HTR-8/SVneo (cell line): ENCODE measurements at places on chromosomes 4 and X.

- DNase-seq, result no peak
These were observed at the start of gene MYOZ2 for GRCh38 chr4:119135721-119136121. TSS of gene MYOZ2 (plus strand) at chr4:119135832. CDS start at chr4:119136526, 694 bp downstream.

DNA sequence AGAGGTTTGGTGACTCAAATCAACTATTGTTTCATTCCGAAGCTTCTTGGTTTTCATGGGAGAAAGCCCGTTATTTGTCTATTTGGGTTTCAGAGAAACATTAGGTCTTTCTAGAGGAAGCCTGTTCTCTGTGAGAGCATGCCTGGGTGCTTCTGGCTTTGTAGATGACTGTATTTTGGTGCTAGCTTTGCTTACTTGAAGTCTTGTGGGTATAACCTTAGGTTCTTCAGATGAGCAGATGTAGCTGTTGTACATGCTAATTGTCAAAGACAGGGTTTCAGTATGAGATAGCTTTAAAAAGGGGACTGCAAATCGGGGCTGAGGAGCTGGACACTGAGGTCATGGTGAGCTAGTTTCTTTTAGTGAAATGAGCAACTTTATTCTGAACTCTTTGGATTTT, 7.9 kb upstream of the STOX2 start:
- no peak for DNase-seq

DNA sequence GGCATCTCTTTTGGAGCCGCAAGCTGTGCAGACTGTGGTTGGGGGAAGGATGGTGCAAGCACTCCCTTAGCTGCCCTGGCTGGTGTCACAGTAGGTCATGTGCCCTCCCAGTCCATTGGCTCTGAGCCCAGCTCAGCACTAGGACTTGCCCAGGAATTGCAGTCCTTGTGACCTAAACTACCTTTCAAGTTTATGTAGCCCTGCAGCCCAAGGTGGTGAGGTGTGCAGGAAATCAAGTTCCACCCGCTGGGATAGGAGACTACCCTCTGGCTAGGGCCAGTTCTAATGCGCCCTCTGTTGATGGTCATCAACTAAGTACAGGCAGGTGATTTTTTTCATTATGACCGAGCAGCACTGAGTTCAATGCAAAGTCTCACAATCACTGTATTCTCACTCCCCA, 335.2 kb downstream of the UBE2NL start:
- no peak for DNase-seq

DNA sequence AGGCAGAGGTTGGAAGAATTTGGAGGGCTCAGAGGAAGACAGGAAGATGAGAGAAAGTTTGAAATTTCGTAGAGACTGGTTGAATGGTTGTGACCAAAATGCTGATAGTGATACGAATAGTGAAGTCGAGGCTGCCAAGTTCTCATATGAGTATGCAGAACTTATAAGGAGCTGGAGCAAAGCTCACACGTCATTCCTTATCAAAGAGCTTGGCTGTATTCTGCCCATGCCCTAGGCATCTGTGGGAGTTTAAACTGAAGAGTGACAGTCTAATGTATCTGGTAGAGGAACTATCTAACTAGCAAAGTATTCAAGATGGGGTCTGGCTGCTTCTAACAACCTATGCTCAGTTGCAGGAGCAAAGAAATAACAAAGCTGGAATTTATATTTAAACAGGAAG, 102.1 kb downstream of the PCDH18 start:
- DNase-seq, result no peak

DNA sequence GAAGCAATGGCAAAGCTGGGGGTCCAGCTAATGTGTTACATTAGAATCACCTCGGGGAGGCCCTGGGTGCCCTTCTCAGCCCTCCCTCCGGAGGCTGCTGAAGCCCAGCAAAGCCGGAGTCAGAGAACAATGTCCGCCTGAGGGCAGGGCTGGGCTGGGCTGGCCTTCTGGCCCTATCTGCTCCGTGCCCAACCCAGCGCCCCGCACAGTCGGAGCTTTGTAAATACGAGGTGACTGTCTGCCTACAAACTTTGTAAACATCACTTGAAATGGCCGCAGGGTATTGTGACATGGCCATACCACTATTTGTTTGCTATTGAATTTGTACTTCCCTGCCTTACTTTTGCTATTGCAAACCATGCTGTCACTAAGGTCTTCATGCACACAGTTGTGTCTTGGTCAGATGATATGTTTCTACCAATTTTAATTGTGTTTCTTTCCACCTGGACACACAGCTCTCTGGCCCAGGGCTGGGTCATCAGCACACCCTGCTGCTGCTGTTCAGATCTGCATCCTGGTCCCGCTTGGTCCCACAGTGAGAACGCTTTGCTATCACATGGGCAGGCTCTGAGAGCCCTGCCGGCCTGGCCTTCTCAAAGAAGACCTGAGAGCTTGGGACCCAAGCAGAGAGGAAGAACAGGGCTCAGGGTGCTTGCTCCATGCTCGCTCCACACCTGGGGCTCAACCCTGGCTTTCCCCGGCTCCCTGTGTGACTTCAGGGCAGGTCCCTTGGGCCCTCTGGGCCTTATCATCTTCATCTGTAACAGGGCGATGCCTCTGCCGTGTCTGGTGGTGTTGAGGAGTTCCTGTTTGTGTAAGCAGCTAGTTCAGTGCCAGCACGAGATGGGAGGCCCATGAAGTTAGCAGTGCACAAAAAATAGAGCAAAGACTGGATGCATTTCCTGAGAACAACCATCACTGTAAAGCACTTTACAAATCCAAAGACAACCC, 2.3 kb downstream of the S100P start:
- DNase-seq, result no peak

DNA sequence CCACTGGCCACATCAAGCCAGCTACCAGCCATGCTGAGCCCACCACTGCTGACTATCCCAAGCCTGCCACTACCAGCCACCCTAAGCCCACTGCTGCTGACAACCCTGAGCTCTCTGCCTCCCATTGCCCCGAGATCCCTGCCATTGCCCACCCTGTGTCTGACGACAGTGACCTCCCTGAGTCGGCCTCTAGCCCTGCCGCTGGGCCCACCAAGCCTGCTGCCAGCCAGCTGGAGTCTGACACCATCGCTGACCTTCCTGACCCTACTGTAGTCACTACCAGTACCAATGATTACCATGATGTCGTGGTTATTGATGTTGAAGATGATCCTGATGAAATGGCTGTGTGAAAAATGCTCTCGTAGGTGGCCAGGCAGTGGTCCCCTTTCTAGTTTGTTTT, 4.7 kb downstream of the GPR50 start:
- no peak for DNase-seq

DNA sequence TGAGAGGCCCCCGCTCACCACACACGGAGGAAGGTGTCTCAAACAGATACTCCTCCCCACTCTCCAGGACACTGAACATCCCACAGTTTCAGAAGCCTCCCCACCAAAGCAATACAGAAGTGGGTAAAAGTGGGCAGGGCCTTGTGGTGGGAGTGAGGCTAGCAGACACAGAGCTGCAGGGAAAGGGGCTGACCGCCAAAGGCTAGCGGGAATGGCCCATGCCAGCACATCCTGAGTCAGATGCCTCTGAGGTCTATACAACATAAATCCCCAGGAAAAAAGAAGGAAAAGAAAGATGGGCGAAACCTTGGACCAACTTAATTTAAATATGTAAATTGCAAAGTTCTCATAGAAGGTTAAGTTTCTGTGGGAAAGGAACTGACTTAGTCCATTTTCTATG, 21.9 kb upstream of the ARHGAP10 start:
- peak; percentile 26 for DNase-seq

DNA sequence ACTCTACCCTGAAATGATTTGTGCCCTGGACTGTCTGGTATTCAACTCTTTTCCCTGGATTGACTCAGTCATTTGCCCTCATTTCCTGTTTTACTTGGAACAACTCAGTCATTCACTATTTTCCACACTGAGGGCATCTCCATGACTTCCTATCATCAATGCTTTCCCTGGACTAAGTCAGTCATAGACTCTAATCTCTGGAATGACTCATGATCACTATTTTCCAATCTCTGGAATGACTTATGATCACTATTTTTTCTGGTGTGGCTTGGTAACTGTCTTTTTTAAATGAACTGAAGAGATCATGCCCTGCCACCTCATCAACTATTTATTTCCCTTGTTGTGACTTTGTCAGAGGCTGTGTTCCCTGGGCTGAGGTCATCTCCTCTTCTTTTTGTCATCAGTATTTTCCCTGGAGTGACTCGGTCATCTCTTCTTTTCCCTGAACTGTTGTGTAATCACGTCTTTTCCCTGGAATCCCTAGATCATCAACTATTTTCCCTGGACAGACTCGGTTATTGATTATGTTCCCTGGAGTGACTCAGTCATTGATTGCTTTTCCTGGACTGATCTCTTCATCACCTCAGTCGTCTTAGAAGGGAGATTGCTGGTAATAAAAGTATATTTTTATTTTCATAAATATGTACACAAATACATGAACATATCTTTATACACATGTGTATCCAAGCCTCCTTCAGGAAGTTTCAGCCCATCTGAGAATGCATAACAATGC, 327.1 kb upstream of the VCX start:
- no peak for DNase-seq

- no peak for DNase-seq
These were observed 602.0 kb upstream of the CPEB2 start for GRCh38 chr4:14400307-14400706.

DNA sequence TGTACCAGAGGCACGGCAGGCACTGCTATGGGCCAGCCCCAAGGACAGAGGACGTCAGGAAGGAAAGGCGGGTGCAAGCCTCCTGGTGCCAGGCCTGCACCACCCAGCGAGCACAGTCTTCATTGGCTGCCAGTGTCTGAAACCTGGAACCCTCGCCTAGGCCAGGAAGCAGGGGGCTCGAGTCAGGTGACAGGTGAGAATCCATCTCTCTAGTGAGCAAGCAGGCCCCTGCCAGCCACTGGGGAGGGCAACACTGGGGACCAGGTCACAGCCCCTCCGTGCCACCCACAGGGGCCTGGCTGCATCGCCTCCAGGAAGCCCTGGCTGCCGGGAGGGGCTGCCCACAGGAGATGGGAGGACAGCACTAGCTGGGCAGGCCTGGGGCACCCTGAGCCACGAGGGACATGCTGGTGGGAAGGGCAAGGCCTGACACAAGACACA, 6.9 kb upstream of the HAUS3 start:
- DNase-seq, result no peak

DNA sequence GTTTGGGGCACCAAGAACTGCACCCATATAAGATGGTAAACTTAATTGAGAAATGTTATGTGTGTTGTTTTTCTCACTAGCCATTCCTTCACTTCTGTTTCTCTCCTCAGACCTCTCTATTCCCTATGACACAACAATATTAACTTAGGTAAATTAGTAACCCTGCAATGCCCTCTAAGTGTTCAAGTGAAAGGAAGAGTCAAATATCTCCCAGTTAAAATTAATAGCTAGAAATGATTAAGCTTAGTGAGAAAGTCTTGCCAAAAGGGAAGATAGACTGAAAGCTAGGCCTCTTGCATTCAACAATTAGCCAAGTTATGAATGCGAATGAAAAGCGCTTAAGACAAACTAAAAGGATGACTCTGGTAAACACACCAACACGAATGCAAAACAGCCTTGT, 132.9 kb upstream of the KLF8 start:
- no peak for DNase-seq

DNA sequence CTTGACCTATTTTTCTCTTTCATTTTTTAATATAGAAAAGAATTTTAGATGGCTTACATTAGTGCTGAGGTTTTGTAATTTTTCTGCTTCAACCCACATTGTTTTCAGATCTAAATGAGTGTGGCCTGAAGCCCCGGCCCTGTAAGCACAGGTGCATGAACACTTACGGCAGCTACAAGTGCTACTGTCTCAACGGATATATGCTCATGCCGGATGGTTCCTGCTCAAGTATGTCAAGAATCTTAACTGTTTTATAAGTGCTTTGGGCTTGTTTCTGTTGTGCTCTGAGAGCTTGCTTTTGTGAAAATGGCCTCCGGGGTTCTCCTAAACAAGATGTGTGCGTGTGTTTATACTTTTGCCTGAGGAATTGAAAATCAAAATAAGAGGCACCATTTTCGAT, 41.6 kb downstream of the NPNT start:
- no peak for DNase-seq

DNA sequence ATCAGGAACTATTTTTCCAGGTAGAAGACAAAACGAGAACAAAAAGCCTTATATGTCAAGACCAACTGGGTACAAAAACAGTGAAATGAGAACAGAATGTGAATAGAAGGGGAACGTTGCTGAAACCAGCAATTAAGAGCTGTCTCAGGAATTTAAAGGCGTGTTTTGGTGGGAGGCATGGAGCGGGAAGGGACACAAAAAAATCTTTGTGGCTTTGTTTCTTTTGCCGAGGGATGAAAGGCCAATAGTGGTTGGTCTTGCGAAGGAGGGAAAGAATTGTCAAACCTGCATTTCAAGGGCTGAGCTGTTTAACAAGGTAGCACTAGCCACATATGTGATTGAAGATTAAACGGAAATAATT, 103.8 kb downstream of the USP46 start:
- DNase-seq, result no peak

- peak; percentile 11 for DNase-seq
These were observed 47.9 kb downstream of the BEND4 start for GRCh38 chr4:42104521-42104920.

DNA sequence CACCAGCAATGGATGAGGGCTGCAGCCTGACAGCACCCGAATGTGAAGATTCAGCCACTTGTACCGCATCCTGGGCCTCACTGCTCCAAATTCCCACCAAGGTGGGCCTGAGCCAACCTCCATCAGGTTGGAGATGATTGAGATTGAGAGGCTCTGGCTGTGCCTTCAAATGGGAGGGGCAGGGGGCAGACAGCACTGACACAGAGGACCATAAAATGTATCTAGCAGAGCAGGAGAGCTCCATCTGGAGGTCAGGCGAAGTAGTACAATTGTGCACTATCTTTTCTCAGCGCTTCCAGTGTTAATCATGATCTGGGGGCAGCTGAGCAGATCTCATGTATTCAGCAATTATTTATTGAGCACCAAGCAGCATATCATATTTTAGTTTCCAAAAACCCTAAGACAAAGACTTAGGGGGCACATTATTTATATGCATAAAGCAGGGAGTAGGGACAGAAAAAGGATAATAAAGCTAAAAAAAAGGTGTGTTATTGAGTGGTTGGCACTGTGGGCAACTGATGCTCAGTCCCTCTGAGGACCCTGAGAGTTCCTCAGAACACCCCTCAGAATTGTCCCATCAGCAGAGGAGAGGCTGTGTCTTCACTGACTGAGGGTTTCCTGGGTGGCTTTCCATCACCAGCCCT, 31.6 kb upstream of the C1QTNF7 start:
- peak; percentile 51 for DNase-seq

DNA sequence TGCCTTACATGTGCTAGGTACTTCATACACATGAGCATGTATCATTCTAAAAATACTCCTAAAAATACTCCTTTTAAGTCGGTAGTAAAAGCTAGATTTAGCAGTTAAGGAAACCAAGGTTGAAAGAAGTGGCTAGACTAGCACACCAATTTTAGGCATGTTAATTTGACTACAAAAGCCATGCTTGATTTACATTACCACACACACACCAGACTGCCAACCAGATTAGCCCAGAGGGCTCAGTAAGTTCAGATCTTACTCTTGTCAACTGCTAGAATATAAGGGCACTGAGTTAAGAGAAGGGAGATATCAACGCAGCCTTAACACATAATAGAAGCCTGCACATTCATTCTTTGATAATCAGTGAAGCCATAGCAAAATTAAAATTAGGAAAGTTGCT, 117.9 kb downstream of the MID1IP1 start:
- no peak for DNase-seq
